ENCODE measurements at places on chromosomes 13 and 19.

DNA sequence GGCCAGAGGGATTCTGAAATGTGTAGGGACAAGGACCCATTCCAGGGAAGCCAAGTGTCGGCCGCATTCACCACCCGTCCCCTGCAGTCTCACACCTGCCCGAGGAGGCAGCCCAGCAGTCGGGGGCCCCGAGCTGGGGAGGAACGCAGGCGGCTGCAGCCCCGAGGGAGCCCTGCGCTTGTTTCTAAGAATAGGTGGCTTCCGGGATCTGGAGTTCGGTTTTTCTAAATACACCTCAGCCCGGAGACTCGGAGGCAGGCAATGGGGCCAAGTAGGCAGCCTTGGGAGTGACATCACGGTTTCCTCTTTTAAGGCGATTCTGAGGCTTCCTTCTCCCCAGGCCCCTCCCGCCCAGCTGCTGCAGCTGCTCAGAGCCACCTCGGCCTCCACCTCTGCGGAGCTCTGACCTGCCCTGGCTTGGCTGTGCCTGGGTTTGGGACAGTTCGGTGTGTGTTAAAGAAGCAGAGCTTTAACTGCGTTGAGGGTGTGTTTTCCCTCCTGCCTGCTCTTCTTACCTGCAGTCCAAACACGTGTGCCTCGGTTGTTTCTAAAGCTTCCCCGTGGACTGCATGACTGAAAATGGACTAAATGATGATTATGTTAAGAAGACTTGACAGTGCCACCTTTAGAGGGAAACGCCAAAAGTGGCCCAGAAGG, 80.5 kb downstream of the COL4A2 start:
- no peak for DNase-seq

- no peak for DNase-seq
These were observed 168.9 kb downstream of the PTPRS start for GRCh38 chr19:5171711-5172110.

DNA sequence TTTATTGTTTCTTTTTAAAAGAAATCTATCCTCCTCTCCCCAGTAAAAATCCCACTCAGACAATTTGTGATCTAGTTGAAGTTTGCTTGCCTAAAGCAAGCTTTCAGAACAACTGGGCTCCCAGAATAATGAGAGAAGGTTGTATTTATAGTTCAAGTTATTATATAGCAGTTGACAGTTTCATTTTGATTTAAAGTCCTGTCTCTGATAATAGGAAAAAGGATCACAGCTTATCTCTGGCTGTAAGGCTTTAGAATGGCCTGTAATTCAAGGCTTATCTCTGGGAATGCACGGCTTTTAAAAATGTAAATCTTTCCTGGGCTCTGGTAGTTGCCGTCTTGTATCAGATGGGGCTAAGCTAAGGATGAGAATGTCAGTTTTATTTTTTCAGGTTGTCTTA, 123.3 kb upstream of the TMTC4 start:
- no peak for DNase-seq

GRCh38 chr13:104586051-104586746, 1520.0 kb upstream of the SLC10A2 start:
- no peak for DNase-seq

- DNase-seq: no peak
These were observed 878.7 kb upstream of the SLITRK1 start for GRCh38 chr13:84760956-84761355.

- DNase-seq: no peak
These were observed 194.8 kb downstream of the DCLK1 start for GRCh38 chr13:35936246-35936978.

DNA sequence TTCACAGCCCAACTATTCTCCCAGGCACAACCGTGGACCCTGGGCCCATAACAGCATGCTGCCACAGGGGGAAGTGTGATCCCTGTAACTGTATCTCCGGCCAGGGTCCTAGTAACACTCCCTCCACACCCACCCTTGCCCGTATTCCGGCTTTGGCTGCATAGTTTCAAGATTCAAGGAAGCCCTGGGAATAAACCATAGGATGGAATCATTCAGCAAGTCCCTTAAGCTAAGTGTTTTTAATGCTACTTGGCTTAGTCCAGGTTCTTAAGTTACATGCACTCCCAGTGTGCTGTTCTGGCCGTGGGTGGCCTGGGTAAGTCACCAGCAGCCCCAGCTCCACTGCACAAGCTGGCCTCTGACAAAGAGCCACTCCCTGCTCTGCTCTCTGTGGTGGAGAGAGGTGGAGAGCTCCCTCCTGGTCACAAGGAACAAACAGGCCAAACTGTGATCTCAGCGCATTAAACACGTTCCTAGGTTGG, 532.4 kb upstream of the SGCG start:
- DNase-seq: no peak

- no peak for DNase-seq
These were observed 137.9 kb downstream of the KATNAL1 start for GRCh38 chr13:30169442-30169841.

DNA sequence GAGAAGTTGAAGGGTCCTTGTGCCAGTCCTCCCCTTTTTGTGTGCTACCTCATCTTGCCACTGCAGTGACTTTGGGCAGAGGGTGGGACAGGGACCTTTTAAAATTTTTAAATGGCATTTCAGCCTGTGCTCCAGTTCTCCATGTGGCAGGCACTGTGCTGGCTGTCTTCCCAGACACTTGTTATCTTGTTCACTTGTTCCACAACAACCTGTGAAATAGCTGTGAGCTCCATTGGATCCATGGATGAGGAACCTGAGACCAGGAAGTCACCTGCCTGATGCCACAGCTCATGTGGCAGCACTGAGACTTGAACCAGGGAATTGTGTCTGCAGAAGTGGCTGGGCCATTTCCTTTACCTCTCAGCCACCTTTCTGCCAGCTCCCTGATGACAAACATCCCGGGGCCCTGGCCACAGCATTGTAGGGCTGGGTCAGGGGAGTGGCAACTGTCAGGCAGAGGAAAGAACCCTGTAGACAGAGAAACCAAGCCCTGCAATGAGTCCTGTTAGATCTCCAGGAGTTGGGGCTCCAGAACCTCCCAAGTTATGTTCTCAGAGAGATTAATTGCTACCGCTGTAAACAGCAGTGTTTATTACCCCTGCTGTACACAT, 6.4 kb downstream of the EGLN2 start:
- DNase-seq: no peak

- DNase-seq: no peak
These were observed 787.8 kb downstream of the LIG4 start for GRCh38 chr13:107427536-107427935.

All from hypothalamus (tissue), 51 donors.